Lower leg skin (tissue), 4 donors: ENCODE measurements at places on chromosomes 1 and 21. TPM values are rescaled to one million over a fixed set of nuclear protein-coding genes. Genes with fewer than 3 reads are reported as not detected.

The SLFNL1 gene
- not detected for total RNA-seq

The C4BPA gene
- total RNA-seq, result not detected

- no peak for DNase-seq
Measured at GRCh38 chr1:210360852-210361477, 32.3 kb downstream of the HHAT start.

DNA sequence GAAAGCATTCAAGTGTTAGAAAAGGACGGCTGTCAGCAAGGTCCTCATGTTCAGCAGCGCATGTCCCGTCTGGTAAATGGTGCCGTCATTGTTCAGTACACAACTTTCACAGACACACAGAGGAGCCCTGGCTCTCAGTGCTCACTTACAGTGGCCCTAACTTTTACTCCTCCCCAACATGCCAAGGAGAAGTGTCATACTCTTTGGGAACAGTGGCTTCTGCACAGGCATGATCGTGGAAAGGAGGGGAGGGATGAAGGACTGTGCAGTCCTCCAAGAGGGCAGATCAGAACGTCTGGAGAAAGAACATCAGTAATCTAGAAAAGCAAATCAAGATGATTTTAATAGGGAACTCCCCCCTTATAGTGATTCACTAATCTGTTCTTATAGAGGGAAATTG, 3.8 kb upstream of the GRHL3 start:
- DNase-seq, result no peak

- no peak for DNase-seq
Measured at GRCh38 chr1:177620636-177621190, 349.1 kb downstream of the SEC16B start.
